AG08395 (cell line): ENCODE measurements at places on chromosomes 4 and X.
A peak's percentile ranks its signal among the peaks of the same experiment; 100 is the strongest.

DNA sequence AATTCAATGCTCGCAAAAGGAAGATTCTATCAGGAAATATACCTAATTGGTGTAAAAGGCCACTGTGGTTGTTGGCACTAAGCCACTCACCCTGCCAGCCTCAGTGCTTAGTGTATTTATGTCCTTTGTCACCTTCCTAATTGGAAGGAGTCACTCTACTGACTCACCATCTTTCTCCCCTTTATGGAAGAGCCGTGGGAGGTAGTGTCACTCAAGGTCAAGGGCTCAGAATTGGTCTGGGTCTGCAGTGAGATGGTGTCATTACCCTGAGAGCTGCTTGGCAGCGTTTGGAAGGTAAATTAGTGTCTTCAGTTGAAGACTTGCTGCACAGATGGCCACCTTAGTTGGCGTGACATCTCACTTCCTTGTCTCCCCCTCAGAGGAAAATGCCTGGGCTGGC is 41.7 kb upstream of the CDKN2AIP start:
- no peak for DNase-seq

GRCh38 chr4:156528216-156528615 is 443.4 kb downstream of the PDGFC start:
- DNase-seq, result no peak

- DNase-seq, result no peak
These were observed 1337.8 kb upstream of the DIAPH2 start for GRCh38 chrX:95346856-95347255.

- no peak for DNase-seq
These were observed 452.3 kb downstream of the ZIC3 start for GRCh38 chrX:138018145-138018799.

DNA sequence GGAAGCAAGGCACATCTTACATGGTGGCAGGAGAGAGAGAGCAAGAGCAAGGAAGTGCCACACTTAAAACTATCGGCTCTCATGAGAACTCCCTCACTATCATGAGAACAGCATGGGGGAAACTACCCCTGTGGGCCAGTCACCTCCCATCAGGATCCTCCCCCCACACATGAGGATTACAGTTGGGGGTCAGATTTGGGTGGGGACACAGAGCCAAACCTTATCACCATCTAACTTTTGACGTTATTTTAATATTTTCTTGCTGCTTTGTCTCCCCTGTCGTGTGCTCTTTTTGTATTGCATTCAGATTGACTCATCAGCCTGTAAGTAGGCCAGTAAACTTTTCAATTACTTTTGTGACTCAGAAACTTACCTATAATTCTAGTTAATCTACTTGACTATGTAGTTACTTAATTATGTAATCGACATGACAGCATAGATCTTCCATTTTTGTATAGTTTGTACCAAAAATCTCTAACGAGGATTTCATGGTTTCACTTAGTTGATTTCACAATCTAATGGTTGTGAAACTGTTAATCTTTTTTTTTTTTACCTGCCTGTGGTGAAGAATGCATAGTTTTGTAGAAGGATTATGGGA is 18.3 kb downstream of the STIM2 start:
- DNase-seq, result no peak

DNA sequence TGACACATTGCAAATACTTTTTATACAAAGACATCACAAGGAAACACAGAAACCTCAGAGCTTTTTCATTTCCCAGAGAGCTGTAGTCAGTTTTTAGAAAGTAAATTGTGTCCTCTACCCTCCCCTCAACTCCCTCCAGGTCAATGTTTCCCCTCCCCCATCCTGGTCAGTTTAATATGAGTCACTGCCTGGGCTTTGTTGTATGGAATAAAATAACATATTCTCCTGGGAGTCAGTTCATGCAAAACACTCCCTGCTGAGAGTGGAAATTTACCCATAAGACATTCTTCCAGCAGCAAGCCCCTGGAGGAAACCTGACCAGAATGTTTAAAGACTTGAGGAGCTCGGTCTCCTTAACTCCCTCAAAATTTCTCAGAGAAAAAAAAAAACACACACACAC is 270.1 kb upstream of the LDB2 start:
- peak; percentile 47 for DNase-seq
